Stimulated activated CD8-positive, alpha-beta memory T cell treated with anti-CD3 and anti-CD28 coated beads, Interleukin-4, amount 100 ng/mL, for 1 hour (primary cell): ENCODE measurements at places on chromosomes 6 and 20.

DNA sequence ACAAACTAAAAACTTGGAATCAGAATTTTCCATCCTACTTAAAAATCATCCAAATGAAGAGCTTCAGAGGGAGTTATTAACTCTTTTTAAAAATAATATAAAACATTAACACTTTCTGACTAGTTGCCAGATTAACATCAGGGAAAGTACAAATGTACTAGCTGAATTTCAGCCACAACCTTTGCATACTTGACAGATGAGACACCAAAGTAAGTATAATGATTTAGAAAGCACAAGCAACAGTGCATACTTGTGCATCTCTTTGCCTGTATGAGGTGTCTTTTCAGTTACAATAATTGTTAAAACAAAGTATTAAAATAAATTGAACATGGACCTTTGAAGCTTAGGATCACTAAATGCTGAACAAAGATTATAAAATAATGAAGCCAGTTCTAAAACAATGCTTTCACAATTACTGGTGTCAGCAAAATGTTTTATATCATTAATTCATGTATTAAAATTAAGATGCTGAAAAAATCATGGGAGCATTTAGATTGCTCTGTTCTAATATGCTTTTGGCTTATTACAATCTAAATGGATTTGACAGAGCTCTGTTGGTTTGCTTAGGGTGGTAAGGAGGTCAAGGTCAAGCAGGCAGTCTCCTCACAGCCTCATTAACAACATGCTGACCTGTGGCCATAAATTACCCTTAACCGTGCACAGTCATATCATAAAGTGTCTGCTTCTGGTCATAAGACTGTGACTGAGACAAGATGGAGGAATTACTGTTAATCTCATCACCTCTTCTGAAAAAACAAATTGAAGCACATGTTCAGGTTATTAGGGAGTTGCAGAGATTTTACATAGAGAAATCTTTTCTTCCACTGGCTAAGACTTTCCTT lies 15.1 kb downstream of the RNF217 start:
- DNase-seq, result no peak

DNA sequence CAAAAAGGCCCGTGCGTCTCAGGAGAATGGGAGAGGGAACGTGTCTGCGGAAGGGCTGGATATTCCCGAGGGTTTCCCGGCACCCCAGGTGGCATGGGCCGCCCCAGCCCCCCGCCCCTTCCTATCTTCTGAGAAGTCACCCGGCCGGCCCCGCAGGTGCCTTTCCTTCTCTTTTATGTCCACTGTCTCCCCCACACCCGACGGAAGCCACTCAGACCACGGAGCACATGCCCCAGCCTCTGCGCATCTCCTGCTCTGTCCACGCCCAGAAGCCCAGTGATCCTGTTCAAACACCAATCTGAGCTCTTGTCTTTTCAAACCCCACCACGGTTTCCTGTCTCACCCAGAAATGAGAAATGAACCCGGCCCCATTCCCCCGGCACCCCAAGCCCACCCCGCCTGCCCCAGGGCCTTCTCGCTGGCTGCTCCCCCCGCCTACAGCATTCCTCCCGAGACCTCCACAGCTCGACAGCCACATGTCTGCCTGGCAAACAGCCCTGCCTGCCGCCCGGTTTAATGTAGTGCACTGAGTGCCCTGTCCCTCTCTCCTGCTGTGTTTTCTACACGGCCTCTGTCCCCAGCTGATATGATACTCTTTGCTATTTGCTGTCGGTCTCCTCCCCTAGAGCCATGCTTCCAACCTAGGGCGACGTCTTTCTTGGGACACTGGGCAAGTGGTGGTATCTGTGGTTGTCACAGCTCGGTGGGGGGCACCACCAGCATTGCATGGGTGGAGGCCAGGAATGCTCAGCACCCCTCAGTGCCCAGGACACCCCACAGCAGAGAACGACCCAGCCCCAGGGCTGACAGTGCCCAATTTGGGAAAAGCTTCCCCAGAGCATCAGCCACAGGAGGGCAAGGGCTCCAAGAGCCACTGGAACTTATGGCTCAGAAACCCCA lies 182.7 kb downstream of the TAF4 start:
- no peak for DNase-seq

DNA sequence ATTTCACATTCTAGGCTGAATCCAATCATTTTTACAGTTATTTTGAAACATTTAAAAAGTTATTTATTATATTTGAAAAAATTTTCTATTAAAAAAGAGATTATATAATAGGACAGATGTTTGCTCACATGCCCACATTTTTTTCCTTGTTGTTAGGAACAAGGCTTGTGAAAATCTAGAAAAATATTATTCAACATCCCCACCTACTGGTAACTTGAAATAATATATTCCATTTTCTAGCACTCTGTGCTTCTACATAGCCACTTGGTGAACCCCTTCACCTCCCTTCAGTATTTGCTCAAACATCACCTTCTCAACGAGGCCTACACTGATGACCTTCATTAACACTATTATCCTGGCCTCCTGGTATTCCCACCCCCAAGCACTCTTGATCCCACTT lies 18.3 kb upstream of the GPRC6A start:
- no peak for DNase-seq

- DNase-seq, result no peak
Measured at GRCh38 chr6:125533710-125534397, 215.6 kb upstream of the HEY2 start.
